ENCODE measurements at places on chromosomes 6 and 20. TPM values are rescaled to one million over a fixed set of nuclear protein-coding genes. Genes with fewer than 3 reads are reported as not detected.

DNA sequence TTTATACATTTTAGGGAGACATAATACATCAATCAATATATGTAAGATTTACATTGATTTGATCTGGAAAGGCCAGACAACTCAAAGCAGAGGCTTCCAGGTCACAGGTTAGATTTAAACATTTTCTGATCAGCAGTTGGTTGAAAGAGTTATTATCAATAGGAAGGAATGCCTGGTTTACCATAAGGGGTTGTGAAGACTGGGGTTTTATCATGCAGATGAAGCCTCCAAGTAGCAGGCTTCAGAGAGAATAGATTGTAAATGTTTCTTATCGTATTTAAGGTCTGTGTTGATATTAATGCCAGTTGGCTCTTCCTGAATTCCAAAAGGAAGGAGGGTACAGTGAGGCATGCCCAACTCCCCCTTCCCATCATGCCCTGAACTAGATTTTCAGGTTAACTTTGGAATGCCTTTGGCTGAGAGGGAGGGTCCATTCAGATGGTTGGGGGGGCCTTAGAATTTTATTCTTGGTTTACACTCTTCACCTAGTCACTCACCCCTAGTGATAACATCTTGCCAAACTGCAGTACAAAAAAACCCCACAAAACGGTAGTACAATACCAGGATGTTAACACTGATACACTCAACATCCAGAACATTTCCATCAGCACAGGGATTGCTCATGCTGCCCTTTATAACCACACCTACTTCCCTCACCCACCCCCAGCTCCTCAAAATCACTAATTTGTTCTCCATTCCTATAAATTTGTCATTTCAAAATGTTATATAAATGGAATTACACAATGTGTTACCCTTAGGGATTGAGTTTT, 259.6 kb upstream of the PLN start:
- no peak for DNase-seq

SLC26A8 gene
- not detected for total RNA-seq

DNA sequence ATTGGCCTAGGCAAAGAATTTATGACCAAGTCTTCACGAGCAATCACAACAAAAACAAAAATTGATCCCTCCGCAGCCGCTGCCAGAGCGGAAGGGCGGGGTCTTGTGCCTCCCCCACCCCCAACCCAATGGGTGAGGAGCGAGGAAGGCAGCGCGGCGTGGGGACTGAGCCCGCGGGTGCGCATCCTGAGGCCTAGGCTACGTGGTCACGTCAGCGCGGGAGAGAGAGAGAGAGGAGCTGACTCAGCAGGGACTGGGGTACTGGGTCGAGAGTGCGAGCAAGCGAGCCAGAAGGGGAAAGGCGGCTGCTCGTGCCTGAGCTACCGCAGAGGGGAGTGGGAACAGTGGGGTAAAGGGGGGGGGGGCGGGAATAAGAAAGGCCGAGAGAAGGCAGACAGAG, 90.1 kb upstream of the FERMT1 start:
- DNase-seq: no peak

GRCh38 chr6:90175627-90176538, 120.8 kb downstream of the BACH2 start:
- DNase-seq: peak; percentile 38

CALHM6 gene
- total RNA-seq: 10.3 TPM

DNA sequence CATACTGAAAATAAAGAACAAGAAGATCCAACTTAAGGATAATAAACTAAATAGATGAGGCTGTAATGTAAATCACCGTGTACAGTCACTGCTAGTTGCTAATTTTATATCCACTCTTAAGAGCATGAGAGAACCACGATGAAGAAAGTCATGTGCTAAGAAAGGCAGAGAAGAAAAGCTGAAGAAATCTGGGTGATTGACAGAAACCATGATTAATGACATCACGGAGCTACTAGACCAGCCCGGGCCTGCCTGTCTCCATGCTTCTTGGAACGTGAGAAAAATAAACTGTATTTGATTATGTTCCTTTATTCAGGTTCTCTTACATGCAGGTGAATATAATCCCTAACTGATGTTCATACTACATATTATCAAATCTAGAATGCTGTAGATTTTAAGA, 84.2 kb upstream of the E2F3 start:
- no peak for DNase-seq

DNA sequence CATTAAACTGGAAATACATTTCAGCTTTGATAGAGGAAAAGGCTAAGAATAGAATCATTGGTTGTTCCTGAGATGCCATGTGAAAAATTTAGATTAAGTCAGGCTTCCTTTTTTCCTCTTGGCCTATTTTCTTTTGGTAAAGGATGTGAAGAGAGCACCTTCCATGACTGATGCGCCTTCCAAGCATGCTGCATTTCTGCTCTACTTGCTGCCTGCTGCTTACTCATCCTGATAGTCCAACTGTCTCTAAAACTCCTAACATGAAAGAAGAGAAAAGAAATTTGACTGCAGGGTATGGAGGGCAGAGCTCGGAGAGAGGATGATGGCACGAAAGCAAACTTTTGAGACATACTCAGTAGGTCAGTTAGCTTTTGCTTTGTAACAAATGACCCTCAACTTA, 28.8 kb downstream of the SNAP25 start:
- no peak for DNase-seq

- DNase-seq: peak; percentile 76
Observed at GRCh38 chr6:43723737-43724295, 36.2 kb upstream of the MRPS18A start.

OR2H2 gene
- not detected for total RNA-seq

GRCh38 chr6:157036245-157036711, 259.1 kb downstream of the ARID1B start:
- DNase-seq: no peak

DNA sequence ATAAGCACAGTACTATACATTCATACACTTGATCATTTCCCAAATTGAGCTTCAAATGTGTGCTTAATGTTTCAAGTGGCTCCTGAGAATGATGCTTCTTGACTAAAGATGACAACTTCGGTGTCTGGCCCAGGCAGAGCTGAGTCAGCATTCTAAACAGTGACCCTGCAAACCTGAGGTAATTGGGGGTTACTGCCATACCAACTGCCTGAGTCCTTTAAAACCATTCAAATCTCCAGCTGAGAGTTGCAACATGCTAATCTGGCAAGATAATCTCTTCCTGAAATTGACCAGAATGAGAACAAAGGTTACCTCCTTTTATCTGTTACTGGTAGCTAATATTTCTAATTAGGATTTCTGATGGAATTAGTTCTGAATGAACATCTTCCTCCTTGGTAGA, 8.2 kb downstream of the BACH2 start:
- DNase-seq: no peak

Data from activated CD4-positive, alpha-beta T cell treated with anti-CD3 and anti-CD28 coated beads, Interleukin-2, amount 10 ng/mL, durations not matched to agents 7 days and 5 days (primary cell).